ENCODE measurements at places on chromosomes 5 and 9.
A peak's percentile ranks its signal among the peaks of the same experiment; 100 is the strongest.

DNA sequence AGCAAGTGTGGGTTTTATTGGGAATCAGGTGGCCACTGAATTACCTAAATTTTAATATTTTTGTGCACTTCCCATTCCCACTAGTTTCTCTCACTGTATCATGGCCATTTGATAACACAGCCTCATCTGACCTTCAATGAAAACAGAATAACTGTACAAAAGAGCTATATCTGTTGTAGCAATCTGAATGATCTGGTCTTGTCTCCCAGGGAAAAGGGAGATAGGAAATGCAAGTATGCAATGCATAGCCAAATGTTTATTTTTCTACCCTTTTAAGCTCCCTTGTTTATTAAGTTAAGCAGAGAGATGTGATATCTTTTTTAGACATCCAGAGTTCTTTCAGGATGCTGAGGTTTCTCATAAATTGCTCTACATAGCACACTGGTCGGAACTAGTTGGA, 288.3 kb upstream of the CLINT1 start:
- DNase-seq, result no peak

DNA sequence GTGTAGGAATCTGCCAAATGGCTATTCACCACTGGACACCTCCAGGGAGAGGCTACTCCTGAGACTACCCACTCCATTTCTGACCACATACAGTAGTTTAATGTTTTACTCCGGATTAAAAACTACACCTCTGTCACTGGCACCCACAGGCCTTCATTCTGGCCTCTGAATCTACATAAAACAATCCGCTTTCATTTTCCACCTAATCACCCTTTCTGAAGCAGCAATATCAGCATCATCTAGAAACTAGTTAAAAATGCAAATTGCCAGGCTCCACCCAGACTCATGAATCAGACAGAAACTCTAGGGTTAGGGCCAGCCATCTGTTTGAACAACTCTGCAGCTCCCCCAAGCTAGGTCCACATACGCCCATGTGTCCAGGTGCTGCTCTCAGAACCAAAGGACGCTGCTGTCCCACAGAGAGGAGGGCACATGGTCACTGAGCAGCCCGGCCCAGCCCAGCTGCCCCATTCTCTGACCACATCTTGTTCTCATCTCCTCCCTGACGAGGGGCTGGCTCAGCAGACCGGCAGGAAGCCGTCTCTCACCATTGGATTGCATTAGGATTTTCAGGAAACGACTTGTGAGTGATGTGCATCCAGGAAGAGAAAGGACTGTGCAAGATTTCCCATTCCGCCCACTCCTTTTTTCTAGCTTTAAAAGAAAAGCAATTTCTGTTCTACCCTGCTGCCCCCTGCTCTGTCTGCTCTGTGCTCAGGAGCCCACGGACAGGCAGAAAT, 34.7 kb downstream of the ADAM19 start:
- DNase-seq, result no peak

DNA sequence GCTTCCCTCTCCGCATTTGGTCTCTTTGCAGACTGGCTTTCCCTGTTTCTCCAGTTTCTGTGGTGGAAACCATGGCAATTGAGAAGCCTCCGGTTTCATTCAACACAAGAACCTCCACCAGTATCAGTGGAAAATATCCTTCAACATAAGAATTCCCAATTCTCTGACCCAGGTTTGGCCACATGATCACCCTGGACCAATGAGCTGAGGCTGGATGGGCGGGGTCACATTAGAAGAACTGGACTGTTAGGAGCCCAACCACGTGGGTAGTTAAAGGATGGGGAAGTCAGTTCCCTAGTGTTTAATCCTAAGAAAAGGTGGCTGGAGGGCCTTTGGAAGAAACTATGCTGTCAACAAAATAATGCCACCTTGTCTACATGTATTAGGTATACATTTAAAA, 336.3 kb downstream of the DMRT2 start:
- DNase-seq, result no peak

- DNase-seq, result no peak
Measured at GRCh38 chr9:97640325-97640724, 6.7 kb downstream of the NCBP1 start.

DNA sequence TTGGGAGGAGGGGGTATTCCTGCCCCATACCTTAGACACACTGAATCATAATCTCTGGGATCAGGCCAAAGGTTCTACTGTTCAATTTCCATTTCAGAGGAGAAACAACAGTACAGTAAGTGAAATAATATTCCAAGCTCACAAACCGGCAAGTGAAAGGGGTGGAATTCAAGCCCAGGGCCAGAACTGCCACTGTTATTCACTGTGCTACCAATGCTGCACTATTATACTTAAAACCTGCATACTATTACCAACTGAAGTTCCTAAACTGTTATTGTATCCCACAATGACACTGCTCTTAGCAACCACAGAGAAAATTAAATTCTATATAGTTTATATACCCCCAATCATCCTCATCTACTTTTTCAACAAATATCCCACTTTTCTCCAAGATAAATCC, 24.6 kb downstream of the SSBP2 start:
- DNase-seq, result no peak

GRCh38 chr5:167381457-167381856, 910.0 kb upstream of the WWC1 start:
- no peak for DNase-seq

GRCh38 chr9:123948286-123948685, 18.4 kb upstream of the DENND1A start:
- no peak for DNase-seq

GRCh38 chr9:104849023-104849422, 78.9 kb downstream of the ABCA1 start:
- no peak for DNase-seq

DNA sequence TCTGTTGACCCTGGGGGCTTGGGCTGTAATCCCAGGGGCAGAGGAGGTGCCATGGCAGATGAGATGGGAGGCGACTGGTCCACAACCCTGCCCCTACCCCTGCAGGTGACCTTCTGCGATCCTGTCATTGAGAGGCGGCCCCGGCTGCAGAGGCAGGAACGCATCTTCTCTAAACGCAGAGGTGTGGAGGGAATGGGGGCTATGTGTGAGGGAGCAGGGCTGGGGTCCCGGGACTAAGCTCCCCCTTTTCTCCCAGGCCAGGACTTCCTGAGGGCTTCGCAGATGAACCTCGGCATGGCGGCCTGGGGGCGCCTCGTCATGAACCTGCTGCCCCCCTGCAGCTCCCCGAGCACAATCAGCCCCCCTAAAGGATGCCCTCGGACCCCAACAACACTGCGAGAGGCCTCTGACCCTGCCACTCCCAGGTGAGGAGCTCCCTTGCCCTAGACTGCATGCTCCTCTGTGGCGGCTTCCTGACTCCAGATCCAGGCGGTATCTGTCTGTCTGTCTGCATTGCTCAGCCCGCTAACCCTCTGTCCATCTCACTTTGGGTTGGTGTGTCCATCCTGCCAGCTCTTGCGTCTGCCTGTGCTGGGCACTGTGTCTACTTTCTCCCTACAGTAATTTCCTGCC, 9.9 kb downstream of the ZDHHC12 start:
- DNase-seq, result no peak

- DNase-seq, result no peak
Measured at GRCh38 chr9:1514776-1515363, 464.7 kb downstream of the DMRT2 start.

- no peak for DNase-seq
Measured at GRCh38 chr5:90915393-90915792, 356.8 kb downstream of the ADGRV1 start.

DNA sequence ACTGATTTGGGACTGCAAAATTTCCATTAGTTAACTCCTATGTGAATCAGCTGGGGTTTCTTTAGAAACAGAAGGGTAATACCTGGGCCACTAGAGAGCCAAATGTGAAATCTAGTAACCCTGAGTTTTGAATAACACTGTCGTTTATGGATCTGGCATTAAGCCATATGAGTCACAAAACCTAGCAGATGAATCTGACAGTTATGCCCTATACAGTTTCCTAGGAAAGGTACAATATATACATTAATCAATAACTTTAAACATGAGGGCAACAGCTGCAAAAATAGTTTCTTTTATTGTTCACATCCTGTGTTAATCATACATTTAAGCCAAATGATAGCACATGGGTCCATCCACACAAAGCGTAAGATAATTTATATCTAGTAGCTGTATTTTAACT, 56.9 kb downstream of the PAM start:
- DNase-seq, result peak; percentile 41

DNA sequence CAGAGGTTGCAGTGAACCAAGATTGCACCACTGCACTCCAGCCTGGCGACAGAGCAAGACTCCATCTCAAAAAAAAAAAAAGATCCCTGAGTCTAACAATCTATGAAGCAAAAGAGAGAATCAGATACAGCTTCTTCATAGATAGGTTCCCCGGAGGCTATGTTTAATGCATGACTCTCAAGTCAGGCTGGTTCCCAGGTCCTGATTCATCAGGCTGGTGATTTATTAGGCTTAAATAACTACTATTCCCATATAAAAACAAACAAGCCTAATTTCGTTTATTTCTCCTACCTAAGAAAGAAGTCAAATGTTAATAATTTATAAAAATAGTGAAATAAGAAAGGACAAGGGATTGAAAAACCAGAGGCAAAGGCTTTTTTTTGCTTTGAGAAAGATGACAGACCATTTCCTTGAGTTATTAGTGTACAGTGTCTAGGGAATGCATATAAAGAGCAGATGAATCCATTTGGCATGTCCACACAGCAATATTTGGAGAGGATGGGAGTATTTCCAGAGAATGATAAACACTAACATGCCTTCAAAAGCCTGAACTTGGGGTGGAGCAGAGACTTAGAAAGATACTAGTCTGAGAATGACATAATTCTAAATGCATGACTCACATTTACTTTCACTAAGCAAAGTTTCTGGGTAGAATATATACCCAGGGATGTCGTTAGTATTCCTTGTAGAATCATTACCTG, 115.3 kb downstream of the NREP start:
- DNase-seq, result no peak

- no peak for DNase-seq
Measured at GRCh38 chr5:67693956-67694809, 497.6 kb upstream of the CD180 start.

- peak; percentile 6 for DNase-seq
Measured at GRCh38 chr5:69364414-69364813, 4.9 kb downstream of the AK6 start.

DNA sequence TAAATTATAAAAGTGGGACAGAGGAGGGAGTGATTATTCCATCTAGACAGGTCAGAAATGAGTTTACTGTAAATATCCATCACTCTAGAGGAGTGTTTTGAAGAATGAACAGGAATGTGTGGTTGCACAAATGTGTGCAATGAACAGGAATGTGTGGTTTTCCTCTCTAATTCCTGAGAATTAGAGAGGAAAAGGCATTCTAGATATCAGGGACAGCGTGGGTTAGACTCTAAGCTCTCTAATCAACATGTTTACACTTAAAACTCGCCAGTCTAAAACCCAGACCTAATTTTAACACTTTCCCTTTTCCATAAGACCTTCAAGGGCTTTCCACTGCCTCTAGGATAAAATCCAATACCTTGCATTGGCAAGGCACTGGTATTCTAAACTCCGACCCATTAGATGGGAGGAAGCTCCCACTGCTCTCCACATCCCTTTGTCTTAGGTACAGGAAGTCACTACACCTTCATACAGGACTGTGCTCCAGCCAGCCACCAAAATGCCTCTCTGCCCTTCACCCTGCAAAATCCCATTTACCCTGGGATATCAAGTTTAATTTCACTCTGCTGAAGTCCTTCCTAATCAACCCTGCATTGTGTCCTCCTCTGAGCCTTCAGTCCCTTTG, 67.9 kb downstream of the NFIB start:
- no peak for DNase-seq

GRCh38 chr5:177968661-177969211, 27.3 kb downstream of the PROP1 start:
- DNase-seq, result no peak

- no peak for DNase-seq
Measured at GRCh38 chr9:12785260-12785770, 10.5 kb downstream of the LURAP1L start.

GRCh38 chr9:111068383-111068730, 30.1 kb upstream of the LPAR1 start:
- no peak for DNase-seq

DNA sequence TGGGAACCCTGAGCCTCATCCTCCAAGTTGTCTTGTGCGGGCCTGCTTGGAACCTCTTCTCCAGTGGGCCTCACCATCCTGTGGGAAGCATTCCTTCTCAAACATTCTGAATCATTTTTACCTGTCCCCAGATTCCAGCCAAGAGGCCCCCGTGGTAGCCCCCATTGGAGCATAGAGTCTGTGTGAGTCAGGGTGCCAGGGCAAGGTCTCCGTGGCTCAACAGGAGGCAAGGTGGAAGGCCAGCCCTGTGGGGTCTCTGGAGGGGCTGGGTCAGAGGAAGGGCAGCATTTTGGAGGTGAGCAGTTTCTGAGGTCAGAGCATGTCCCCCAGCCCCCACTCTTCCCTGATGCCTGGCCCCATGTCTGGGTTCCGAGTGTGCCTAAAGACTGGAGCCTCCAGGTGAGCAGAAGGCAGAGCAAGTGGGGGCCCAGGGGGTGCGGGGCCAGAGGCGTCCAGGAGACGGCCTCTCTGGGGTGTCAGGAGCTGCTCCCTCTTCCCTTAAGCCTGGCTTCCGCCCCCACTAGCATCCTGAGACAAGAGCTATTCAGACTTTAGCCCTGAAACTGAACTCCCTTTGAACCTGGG, 2.1 kb downstream of the CACNA1B start:
- DNase-seq, result no peak

DNA sequence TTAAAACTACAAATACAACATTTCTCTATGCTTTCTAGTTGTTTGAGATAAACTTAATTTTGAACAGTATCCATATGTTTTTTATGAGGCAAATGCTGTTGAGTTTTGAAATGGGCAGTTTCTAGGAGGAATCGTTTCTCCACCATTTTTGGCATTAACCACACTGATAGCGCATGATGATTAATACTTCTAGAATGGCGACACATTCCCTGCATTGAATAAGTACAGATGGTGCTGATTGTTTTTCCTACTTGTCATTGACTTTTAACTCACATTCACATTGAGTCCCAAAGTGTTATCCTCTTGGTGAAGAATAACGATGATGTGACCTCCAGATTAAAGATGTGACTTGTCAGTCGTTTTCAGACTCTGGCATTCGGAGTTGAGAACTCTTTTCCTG, 6.5 kb upstream of the CCDC192 start:
- DNase-seq, result no peak

DNA sequence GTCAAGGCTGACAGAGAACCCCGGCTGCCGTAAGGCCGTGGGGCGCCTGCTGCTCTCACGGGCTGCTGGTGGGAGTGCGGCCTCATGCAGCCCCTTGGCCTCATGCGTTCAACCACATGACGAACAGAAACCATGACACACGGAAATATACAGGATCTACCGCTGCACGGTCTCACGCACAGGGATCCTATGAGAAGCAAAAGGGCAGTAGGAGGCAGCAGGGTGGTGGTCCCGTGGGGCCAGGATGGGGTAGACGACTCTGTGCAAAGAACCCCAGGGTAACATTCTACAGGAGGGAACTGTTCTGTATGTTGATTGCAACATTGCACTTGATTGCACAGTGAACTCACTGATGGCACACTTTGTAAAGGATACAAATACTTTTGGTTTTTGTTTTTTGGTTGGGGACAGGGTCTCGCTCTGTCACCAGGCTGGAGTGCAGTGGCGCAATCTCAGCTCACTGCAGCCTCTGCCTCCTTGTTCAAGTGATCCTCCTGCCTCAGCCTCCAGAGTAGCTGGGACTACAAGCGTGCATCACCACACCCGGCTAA, 51.6 kb downstream of the NACC2 start:
- no peak for DNase-seq

GRCh38 chr9:133003671-133004090, 25.2 kb downstream of the GFI1B start:
- DNase-seq, result no peak

GRCh38 chr9:14323083-14323971, 9.4 kb upstream of the NFIB start:
- peak; percentile 58 for DNase-seq

GRCh38 chr5:108634010-108634616, 113.6 kb upstream of the FER start:
- no peak for DNase-seq

- no peak for DNase-seq
Measured at GRCh38 chr5:142104491-142104890, 4.1 kb upstream of the NDFIP1 start.

All from NCI-H1694 (cell line).